Left ventricle myocardium inferior (tissue), 1 donor: ENCODE measurements at places on chromosomes 5 and 9. TPM values are rescaled to one million over a fixed set of nuclear protein-coding genes. Genes with fewer than 3 reads are reported as not detected.

- DNase-seq: no peak
Measured at GRCh38 chr9:78486661-78487060, 189.7 kb downstream of the PSAT1 start.

DNA sequence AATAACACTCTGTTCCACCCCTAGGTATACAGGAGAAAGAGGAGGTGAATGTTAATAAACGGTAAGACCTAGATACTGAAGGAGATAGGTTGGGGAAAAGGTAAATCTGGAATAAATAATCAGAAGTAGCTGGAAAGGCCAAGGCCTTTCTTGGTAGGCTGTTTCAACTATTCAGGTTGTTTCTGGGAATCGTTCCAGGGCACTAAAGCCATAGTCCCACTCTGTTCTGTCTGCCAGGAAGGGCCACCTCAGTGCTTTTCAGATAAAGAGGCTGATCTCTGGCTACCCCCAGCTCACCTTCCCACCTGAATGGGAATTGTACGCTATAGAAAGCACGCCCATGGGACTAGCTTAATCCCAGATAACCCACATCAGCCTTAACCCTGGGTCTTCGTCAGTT is 32.9 kb downstream of the DCAF12 start:
- no peak for DNase-seq

DNA sequence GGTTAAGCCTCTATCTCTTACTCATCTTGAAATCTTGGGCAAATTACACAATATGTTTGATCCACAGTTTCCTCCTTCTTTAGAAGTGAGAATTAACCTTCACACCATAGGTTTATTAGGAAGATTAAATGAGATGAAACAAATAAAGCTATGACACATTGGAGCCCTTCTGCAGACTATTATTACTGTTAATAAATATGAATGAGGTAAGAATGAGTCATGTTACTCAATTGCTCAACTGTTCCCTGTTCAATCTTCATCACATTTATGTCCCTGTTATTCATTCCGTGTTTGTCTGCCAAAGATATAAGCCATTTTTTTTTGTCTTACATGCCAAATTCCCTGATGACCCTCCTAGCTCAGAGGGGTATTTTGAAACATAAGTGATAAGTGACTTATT is 52.1 kb upstream of the PAPPA start:
- no peak for DNase-seq

DNA sequence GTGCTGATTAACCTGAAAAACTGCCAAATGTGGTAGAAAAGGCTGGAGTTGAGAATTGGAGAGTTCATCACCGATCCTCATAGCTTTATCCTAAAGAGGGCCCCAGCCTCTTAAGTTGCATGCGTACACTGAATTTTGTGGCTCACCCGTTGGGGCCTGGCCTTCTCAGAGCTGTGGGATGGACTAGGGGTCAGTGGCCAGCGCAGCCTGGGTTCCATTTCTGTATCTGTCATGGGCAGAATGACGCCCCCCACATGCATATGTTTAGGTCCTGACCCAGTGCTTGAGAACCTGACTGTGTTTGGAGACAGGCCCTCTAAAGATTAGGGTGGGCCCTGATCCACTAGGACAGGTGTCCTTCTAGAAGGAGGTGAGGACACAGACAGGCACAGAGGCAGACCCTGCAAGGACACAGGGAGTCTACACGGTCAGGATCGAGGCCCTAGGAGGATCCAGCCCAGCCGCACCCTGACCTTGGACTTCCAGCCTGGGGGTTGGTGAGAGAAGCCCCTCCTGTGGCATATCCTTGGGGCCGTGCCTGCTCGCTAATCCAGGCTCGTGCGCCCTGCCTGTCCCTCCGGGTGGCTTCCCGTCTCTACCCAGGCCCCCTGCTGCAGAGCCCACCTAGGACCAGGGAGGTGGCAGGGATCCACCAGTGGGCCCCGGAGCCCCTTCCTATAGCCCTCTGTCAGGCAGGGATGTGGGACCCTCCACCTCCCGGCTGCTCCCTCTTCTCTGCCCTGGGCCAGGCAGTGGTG is 32.2 kb downstream of the NDUFS6 start:
- no peak for DNase-seq

GRCh38 chr5:33641744-33642505 is 201.2 kb downstream of the TARS1 start:
- no peak for DNase-seq

GRCh38 chr9:113854310-113854709 is 21.8 kb upstream of the ZNF618 start:
- no peak for DNase-seq

DNA sequence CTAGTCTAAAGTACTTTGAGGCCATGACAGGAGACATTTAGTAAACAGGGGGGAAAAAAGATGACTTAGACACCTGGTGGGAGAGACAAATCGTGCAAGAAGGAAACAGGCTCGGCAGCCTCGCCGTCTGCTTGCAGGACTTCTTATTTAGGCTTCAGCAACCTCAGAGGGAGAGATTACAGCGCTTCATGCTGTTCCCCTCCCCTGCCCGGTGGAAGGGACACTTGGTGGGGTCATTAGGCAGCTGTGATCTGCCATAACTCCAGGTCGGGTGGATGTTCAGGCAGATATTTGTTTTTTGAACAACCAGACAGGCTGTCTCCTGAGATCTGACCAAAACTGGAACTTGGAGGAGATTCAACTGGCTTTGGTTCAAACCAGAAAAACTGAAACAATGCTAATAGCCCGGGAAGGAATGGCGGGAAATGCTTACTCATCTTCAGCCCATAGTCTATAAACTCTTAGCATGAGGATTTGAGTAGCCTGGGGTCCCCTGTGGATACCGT is 38.1 kb upstream of the CD180 start:
- peak; percentile 40 for DNase-seq

- no peak for DNase-seq
Measured at GRCh38 chr5:136251502-136252169, 58.7 kb upstream of the SMIM32 start.

GRCh38 chr9:21549251-21549765 is 67.2 kb upstream of the IFNE start:
- no peak for DNase-seq

DNA sequence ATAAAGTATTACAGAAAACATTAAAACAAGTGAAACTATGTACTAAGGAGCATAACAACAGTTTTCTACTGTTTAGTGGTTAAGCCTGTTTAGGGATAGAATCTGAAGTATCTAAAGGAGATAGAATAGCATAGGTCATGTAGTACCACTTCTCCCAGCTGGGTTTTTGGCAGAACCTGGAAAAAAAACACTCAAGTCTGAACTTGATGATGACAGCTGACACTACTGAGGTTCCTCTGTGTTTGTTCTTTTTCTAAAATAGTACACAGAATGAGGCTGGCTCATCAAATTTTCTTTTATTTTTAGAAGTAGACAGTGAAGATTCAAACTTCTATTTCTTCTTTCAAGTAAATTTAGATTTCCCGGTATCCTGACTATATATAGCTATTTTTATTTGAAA is 203.8 kb upstream of the ACO1 start:
- DNase-seq: no peak

DNA sequence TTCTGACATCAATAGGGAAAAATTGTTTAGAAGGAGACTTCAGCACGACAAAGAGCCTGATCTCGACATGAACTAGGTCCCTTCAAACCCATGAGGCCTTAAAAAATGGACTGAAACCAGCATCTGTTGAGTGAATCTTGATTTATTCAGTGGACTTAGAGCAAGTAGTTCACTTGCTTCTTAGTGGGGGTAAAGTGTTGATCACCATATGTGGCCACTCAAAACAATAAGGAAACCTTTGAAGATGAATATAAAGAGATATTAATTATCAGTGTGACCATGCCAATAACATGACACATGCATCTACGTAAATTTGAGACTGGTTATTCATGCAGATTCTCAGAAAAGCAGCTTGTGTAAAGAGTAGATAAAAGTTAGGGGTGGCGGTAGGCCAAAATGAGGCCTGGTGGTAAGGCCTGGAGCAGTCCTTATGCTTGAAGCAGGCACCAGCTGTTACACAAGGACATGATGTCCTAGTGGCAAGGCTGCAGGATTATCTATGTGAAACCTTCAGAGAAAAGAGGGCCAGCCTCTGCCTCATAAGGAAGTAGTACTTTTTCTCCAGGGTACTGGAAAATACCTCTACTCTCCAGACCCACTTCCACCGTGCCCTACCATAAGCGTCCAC is 61.3 kb downstream of the S1PR3 start:
- DNase-seq: no peak

GRCh38 chr5:125679522-125679921 is 743.7 kb upstream of the GRAMD2B start:
- no peak for DNase-seq

GRCh38 chr9:113380869-113381378 is 4.1 kb upstream of the HDHD3 start:
- DNase-seq: no peak

DNA sequence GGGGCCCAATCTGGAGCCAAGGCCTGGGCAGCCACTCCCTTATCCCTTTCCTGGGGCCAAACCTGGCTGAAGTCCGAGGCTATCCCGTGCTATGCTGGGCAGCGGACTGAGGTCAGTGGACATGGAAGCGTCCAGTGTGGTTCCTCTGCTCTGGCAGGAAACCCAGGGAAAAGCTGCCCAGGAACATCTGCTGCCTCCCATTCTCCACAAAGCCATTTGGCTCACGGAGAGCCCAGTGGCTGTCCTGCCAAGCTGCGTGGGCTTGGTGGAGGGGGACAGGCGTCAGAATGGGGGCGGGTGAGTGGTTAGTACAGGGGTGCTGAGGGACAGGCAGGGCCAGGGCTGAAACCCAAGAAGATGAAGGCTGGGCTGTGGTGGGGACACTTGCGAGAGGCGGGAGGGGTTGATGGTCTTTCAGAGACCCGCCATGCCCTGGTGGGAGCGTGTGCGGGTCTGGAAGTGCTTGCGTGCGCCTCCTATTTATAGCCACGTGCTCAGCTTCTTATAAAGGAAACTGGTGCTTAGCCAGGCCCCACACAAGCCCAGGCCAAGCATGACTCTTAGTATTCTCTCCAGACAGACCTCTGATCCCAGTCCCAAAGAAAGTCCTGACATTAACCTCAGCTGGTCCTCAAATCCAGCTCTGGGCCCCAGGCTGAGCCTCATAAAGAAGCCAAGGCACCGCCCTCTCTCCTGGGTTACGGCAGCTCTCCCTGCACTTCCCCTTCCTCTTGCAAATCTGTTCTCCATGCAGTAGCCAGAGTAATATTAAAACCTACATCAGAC is 9.4 kb upstream of the SLC6A7 start:
- peak; percentile 79 for DNase-seq

Gene EGFLAM
- total RNA-seq: 8.9 TPM

Gene LHX3
- not detected for total RNA-seq

Gene TAF11L5
- total RNA-seq: not detected

Gene CNTFR
- total RNA-seq: 4.6 TPM

Gene FOXD4L4
- total RNA-seq: not detected
